ENCODE measurements at places on chromosomes 16 and 17.

DNA sequence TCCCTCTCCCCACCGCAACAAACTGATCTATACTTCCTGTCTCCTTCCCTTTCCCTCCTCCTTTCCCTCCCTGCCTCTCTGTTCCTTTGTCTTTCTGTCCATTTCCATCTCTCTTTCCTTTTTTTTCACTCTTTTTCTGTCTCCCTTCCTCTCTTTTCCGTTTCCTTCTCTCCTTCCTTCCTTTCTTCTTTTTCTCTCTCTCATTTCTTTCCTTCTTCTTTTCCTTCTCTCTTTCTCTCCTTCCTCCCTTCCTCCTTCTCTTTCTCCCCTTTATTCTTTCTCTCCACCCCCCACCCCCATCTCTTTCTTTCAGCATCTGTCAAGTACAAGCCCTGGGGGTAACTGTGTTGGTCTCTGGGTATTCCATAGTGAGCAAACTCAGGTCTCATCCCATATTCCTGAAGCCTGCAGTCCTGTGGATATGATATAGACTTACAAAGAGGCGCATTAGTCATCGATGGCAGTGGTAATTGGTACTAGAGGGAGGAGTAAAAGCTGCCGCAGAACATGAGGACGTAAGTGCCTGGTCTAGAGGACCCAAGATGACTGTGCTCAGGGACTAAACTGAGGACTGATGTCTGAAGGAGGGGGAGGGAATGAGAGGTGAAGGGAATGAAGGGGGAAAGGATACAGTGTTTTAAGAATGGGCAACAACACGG, 50.4 kb downstream of the VAT1L start:
- DNase-seq: no peak

DNA sequence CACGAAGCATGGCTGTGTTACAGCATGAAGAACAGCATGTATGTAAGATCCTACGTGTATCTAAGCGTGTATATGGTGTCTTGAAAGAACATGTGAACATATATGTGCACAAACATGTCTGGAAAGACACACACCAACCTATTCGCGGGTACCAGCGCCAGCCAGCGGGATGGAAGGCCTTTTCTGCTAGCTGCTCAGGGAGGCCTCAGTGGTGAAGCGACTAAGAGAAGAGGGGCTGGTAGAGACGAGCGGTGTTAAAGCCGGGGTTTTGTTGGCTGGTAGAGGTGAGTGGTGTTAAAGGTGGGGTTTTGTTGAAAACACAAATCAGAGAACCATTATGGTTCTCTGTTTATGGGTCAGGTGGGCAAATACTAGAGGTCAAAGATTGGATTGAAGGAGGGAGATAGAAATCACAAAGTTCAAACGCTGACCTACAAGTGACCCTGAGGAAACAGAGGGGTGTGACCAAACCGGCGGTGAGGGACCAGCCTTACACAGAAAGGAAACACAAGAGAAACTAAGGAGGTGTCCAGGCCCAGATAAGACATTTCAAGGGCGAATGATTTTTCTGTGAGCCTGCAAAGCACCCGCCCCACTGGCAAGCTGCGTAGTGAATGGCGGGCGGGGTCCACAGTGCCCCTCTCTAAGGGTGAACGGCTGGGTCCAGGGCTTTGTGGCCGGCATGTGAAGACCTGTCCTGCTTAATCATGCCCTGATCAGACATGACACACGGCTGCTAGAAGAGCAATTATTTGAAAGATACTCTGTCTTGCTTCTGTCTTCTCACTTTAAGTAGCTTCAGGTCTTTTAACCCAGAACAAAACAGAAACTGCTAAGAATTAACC, 8.1 kb downstream of the ZCCHC14 start:
- DNase-seq: no peak

DNA sequence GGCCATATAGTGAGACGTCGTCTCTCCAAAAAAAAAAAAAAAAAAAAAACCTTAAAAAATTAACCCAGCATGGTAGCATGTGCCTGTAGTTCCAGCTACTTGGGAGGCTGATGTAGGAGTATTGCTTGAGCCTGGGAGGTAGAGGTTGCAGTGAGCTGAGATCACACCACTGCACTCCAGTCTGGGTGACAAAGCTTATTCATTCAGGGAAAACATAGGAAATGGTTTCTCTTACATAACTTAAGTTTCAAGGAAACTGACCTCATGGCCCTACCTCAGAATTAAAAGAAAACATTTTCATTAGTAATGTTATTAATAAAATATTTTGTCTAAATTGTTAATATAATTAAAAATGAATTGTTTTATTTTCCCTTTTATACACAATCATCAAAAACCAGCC, 31.4 kb downstream of the COG1 start:
- no peak for DNase-seq

GRCh38 chr16:81723098-81723723, 55.9 kb upstream of the PLCG2 start:
- peak; percentile 88 for DNase-seq

DNA sequence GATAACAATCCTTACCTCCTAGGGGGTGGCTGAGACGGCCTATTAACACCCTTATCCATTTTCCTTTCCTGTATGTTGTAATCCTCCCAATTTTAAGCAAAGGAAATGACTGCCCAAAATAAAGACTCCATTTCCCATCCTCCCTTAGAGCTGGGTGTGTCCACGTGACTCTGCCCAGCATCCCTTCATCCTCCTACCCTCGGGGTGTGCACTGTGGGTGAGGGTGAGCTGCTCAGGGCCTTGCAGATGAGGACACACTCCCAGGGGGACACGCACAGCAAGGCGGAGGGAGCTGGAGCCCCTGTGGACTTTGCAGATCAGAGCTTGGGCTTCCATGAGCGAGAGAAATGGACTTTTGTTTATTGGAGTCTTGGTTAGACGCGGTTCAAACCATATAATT, 186.8 kb downstream of the IRF8 start:
- DNase-seq: no peak

- no peak for DNase-seq
These were observed 256.6 kb downstream of the CPPED1 start for GRCh38 chr16:12546918-12547607.

- no peak for DNase-seq
These were observed 12.5 kb downstream of the RBFOX1 start for GRCh38 chr16:7344830-7345780.

DNA sequence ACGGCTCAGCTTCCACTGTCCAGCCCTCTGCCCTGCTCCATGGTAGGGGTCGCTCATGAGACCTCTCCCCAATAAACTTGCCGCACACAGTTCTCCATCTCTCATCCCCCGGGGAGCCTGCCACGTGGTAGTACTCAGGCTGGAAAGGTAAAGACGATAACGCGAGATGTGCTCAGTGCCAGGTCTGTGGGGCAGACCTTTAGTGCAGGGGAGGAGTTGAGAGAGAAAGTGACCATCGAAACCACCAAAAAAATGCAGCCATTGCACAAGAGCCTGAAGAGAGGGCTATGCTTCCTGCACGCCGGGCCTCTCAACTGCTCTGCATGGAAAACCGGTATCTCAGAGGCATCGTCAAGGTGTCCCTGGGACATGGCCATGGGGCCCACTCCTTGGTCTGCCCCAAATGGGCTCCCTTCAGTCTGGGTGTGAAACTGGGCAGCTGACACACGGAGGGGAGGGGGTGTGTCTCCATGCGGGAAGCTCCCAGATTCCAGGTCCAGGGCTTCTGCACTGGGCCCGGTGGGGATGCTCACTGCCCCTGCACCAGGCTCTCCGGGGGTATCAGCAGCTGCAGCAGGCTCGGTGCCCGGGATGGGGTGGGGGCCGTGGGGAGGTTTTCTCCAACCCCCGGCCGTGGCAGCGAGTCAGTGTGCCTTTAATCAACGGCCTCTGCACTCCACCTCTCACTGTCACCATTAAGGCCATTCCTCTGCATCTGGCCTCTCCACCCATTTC, 4.7 kb upstream of the AANAT start:
- no peak for DNase-seq
